HFFc6 (cell line): ENCODE measurements at places on chromosomes 2 and 18.

DNA sequence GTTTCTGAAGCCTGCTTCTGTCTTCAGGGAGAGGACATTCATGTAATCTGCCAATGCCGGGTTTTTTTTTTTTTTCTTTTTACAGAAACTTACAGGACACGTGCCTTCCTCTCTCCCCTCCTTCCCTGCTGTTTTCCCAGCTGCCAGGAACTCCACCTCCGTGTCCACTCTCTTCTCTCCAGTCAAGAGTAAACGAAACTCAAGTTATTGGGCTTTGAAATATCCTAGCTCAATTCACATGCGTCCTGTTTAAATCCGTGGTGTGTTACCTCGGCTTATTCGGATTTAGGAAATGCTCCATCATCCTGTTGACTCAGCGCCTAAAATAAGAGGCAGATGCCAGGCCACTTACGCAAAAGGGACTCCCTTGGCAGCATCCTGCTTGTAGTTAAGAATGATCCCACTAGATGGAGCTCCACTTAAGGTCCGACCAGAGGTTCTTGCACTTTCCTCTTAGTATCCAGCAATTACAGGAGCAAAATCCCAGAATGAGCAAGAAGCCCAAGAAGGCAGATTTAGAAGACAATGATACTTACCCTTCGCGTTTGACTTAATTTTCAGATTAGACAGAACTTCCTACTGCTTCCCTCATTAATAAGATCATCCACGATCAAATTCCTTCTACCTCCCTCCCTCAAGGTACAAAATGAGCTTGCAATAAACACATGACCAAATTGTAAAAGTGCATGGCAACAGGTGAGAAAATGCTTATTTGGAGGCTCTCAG is 97.2 kb upstream of the ZCCHC2 start:
- H3K27ac ChIP-seq: peak overlapping the region; percentile 95
- DNase-seq: peak; percentile 94
- peaks cover 6% of the 10 kb centered on the region for H3K36me3 ChIP-seq
- H3K27me3 ChIP-seq: peaks cover 7% of the 10 kb centered on the region; the same call in 1 of the 2 replicates
- H3K4me3 ChIP-seq: peak overlapping the region; percentile 93

GRCh38 chr2:12980817-12981216 is 264.1 kb downstream of the TRIB2 start:
- no peaks in the 10 kb centered on the region for H3K36me3 ChIP-seq
- H3K27me3 ChIP-seq: no peaks in the 10 kb centered on the region
- H3K27ac ChIP-seq: no peak overlapping the region
- no peak overlapping the region for H3K4me3 ChIP-seq
- DNase-seq: no peak
- H3K4me1 ChIP-seq: peaks cover 15% of the 10 kb centered on the region

DNA sequence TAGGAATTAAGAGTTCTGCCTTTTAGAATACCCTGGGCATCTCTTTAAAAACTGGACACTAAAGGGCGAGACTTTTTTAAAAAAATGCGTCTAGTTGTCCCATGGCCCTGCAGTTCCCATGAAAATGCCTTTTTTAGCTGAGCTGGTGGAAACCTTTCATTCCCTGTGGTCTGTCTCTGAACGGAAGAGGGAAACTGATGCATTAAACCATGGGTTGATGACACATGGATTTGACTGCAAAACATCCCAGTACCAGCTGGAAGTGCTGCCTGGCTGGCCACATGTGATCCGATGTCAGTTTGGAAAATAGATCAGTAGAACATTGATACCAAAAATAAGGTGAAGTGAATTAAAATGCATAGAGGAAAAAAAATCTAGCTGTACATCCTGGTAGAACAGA is 129.2 kb downstream of the MYO1B start:
- peaks cover 3% of the 10 kb centered on the region for H3K27me3 ChIP-seq
- H3K27ac ChIP-seq: peak overlapping the region; percentile 63
- peaks cover 63% of the 10 kb centered on the region for H3K36me3 ChIP-seq

GRCh38 chr2:230323385-230324106 is 3.4 kb upstream of the SP140L start:
- H3K36me3 ChIP-seq: peaks cover 26% of the 10 kb centered on the region
- H3K27me3 ChIP-seq: peaks cover 8% of the 10 kb centered on the region
- H3K4me1 ChIP-seq: peaks cover 23% of the 10 kb centered on the region
- no peak overlapping the region for H3K27ac ChIP-seq
- DNase-seq: no peak

DNA sequence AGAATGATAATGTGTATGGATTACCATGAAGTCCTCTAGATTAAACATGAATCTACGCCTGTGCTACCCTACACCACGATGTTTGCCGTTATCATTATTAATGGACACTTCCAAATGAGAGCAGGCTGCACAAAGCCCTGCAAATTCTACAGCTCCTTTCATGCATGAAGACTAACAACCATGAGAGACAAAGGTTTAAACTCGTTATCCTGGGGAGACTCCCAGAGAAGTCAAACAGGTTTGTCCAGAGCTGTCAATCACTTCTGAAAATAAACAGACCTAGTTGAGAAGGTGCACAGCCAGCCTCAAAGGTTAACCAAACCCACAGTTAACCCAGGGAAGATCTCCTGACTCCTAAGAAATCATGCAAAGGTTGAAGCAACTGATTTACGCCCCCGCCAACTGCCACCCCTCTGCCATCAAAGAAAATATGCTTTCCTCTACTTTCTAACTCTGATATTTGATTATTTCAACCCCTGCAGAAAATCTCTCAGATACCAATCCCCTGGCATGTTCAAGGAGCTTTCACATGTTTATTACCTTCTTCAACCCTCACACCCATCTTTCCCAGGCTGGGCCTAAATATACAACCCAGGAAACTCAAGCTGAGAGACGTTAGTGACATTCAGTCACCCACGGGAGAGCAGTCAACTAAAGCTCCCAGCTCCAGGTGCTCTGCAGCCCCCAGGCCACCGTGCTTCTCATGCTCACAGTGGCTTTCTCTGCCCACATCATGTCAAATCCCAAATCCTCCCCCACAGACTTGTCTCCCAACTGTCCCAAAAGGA is 35.9 kb downstream of the MYO5B start:
- no peak overlapping the region for H3K27ac ChIP-seq
- no peaks in the 10 kb centered on the region for H3K4me1 ChIP-seq
- no peaks in the 10 kb centered on the region for H3K36me3 ChIP-seq
